ENCODE measurements at places on chromosomes 11 and 22.

DNA sequence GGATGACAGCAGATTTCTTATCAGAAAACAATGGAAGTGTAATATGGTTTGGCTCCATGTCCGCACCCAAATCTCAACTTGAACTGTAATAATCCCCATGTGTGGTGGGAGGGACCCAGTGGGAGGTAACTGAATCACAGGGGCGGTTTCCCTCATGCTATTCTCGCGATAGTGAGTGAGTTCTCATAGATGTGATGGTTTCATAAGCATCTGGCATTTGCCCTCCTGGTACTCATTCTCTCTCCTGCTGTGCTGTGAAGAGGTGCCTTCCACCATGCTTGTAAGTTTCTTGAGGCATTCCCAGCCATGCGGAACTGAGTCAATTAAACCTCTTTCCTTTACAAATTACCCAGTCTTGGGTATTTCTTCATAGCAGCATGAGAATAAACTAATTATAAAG, 81.0 kb upstream of the SCUBE2 start:
- no peak for DNase-seq

DNA sequence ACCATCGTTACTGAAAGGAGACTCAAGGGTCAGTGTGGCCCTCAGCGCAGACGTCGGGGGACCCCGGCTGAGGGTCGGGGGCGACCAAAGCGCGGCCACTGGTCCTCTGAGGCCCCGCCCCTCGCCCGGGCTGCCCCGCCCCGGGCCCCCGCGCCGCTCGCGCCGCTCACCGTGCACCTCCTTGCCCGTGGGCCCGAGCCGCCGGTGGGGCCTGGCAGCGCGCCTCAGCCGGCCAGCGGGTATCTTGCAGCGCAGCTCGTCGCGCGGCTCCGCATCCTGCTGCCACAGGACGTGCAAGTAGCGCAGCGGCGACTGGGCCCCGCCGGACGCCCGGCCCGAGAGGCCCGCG, 419 bp downstream of the ANKRD54 start:
- DNase-seq: no peak

GRCh38 chr11:83510530-83511460, 224.6 kb upstream of the CCDC90B start:
- no peak for DNase-seq

GRCh38 chr11:111918390-111919256, at the start of gene C11orf52:
Gene C11orf52, plus strand, starts transcription at chr11:111918913. Its CDS starts 60 bp downstream, at chr11:111918973.
- no peak for DNase-seq

GRCh38 chr22:27466778-27467438, 334.6 kb downstream of the MN1 start:
- no peak for DNase-seq

GRCh38 chr11:36074941-36075431, 131.1 kb downstream of the LDLRAD3 start:
- DNase-seq: peak; percentile 65

- no peak for DNase-seq
Observed at GRCh38 chr11:1497600-1497999, 11.0 kb upstream of the MOB2 start.

DNA sequence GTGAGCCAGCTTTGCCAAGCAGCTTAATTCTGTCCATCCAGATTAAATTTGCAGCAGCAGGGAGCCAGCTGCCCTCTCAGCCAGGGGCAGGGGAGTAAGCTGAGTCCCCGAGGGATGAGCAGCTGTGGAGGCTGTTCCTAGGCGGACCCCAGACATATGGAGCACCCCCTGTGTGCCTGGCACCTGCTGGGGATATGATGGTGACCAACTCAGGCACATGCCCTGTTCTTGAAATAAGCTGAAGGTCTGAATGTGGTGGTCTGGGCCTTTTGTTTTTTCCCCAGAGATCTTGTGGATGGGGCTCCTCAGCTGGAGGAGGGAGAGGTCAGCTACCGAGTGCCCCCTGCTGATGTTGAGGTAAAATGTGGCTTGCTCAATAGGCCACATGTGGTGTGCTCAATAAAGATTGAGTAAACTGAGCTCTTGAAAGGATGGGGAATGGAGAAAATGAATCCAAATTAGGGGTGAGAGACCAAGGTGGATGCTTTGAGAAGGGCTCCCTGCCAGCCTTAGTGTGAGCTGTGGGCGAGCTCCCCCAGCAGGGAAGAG, 103.3 kb upstream of the NNMT start:
- DNase-seq: no peak

DNA sequence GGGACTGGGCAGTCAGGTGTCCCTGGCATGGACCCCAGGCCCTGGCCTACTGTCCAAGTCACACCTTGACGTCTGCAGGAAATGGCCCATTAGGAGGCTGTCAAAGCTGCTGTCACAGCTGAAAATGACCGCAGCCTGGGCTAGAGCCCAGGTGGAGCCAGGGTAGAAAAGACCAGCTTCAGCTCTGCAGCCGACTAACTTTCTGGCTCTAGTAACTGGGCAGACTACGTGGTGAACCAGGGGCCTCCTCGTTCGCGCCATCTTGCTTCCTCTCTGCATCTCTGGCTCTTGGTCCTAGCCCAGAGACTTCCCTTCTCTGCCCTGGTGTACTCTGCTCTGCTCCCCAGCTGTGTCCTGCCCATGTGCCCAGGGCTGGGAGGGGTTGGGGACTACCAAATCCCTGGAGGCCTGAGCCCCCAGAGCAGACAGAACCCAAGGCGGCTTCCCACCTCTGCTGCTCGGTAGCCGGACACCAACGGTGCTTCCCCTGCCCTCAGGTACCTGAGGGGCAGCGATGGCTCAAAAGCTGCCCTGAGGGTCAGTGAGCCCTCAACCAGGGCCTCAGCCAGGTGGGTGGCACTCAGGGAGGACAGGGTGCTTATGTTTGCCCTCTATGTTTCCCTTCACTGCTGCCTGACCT, 19.7 kb downstream of the SART1 start:
- DNase-seq: no peak

GRCh38 chr22:26894766-26895485, 237.5 kb downstream of the MIAT start:
- peak; percentile 91 for DNase-seq

GRCh38 chr11:73989156-73989555, 6.5 kb upstream of the UCP2 start:
- DNase-seq: no peak

- DNase-seq: no peak
Observed at GRCh38 chr11:105168457-105168856, 28.9 kb upstream of the CARD18 start.

- DNase-seq: no peak
Observed at GRCh38 chr11:33125611-33126010, 35.7 kb downstream of the CSTF3 start.

DNA sequence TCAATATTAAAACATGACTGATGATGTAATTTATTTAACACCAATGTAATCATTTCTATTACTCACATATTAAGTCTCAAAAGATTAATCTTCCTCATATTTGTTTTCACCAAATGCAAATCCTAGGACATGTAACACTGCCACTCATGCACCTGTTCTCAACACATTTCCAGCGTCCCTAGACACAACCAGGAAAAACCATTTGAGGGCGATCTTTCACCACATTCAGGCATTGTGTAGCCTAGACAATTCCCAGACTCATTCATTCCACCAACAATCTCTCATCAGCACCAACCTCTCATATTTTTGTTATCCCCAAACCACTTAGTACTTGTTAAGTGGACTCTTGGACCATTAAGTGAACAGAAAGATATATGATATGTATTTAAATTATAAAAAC, 66.1 kb downstream of the SLC36A4 start:
- DNase-seq: no peak

- no peak for DNase-seq
Observed at GRCh38 chr11:13450832-13451397, 12.1 kb downstream of the BTBD10 start.

- peak; percentile 73 for DNase-seq
Observed at GRCh38 chr22:20885557-20886323, 26.9 kb downstream of the SNAP29 start.

- no peak for DNase-seq
Observed at GRCh38 chr11:17719938-17720795, 796 bp downstream of the MYOD1 start.

DNA sequence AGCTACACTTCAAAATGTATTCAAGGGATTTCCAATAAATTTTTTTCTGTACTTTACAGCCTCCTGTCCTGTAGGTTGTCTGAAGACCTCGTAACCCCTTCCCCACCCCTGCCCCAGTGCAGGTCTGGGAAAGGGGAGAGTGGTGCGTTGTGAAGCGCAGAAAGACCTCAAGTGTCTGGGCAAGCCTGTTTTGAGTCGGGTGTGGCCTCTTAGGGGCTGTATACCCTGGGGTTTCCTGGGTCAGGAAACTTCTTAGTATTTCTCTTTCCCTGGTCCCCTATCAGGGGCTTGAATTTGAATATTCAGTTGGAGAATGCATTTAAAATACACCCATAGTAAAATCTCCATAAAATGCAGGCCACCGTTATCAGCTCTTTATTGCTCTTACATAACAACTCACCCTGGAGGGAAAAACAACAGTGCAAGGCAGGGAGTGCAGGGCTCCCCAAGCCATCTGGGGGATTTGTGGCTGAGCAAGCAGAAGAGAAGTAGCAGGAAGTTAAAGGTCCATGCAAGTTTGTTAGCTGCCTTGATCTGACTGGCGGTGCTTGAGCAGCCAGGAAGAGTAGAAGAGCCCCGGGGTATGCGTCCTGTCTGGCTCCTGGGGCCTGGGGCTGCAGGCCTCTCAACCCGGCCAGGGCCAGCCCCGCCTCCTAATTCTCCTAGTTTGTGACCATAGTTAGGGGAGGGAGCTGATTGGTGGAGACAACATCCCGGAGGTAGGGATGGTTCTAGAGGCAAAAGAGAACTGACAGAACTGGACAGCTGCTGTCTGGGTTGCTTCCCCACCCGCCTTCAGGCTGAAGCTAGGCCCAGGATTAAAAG, 25.7 kb downstream of the ARHGAP1 start:
- DNase-seq: no peak

DNA sequence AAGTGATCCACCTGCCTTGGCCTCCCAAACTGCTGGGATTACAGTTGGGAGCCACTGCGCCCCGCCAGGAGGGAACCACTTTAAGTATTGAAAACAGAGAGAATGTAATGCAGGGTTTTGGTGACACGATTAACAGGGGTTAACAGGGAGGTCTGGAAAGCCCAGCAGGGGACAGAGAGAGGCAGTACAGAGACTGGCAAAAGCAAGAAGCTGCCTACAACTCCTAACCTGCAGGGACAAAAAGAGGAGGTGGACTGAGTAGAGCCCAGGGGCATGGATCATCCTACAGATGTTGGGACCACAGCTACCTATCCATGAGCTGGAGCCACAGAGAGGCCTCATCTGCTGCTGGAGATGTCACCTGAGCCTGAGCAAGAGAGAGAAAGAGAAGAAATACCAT, 1.7 kb upstream of the SPINDOC start:
- no peak for DNase-seq

DNA sequence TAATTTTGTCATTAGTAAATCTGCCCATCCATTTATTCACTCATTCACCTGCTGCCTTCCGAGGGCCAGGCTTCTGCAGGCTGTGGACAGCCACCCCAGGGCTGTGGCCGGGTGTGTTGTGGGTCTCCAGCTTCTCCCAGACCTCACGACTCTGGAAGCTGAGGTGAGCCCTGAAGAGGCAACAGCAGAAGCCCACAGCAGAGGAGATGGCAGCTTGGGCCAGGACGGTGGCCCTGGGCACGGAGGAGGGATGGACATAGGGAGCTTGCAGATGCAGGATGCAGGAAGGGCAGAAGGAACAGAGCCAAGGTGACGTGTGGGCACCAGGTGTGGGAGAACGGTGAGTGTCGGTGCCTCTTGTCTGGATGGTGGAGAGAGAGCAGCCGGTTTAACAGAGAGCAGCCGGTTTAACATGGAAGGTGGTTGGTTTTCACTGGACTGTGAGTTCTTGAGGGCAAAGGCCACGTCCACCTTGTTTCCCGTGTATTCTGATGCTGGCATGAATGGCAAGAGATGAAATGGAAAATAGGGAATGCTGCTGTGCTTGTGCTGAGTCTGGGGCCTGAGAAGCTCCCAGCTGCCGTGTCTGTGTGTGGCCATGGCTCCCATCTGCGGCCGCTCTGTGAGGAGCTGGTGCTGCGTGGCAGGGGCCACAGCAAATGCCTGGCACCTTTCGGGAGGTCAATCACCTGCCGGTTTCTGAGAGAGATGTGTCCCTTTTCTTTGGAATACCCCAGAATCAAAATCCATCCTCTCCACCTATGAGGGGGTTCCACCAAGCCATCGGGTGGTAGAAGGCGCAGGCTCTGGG, 669.9 kb downstream of the BRD1 start:
- DNase-seq: no peak

DNA sequence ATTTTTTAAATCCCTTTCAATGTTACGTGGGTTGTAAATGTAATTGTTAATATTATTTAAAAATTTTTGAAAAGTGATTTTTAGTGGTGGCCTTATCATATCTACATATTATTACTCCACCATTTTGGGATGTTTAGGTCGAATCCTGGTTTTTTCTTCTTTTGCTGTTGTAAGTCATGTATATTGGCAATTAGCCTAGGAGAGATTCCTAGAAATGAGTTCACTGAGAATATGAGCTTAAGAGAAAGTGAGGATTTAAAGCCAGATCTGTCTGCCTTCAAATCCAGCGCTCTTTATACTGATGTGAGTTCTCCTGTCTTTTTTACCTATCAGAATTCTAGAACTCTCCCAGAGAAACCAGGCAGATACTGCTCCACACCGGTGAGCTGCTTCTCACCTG, 56.1 kb downstream of the PTPRJ start:
- no peak for DNase-seq

- no peak for DNase-seq
Observed at GRCh38 chr11:3164138-3164551, 965 bp downstream of the OSBPL5 start.

DNA sequence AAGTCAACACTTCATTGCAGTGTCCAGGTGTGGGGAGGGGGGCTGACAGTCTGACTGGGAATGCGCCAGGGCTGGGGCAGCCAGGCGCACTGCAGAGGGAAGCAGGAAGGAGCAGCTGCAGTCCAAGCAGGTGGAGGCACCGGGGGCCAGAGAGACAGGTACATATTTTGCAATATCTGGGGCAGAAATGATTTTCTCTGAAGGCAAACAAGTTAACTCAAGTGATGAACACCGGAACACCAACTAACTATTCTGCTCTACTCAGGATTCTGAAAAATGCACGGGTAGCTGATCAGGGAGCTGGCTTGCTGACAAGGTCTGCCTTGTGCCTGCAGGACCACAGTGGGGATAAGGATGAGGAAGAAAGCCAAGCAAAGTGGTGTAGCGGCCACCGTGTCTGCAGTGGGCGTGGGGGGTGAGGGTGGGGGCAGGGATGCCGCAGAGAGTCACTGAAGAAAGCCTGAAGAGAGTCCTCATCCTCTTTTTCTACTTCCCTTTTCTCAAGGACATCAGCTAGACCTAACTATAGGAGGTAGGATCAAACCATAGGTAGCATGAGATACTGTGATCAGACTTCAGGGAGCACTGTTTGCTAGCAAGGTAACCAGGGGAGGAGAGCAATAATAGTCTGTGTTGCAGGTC, 83.4 kb downstream of the SCN3B start:
- DNase-seq: no peak

GRCh38 chr11:100319691-100320090, 367.4 kb upstream of the ARHGAP42 start:
- no peak for DNase-seq
